KBM-7 (cell line): ENCODE measurements at places on chromosomes 1 and 21.

DNA sequence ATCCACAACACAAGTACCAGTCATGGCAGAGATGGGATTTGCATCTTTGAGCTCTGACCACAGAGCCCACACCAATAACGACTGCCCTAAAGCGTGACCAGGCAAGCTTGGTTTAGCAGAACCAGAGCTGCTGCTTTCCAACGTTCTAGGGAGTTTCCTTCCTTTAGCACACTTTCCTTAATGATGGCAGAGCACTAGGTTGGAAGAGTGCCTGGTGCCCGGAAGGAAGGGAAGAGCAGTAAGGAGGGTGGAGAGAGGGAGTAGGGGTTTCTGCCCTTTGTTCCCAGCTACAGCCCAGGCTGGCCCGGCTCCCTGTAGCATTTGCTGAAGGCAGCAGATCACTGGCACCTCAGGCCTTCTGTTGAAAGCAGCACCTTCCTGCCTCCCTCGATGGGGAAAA, 6.1 kb upstream of the EVA1C start:
- no peak for DNase-seq

- DNase-seq = no peak
These were observed 278.8 kb downstream of the ASTN1 start for GRCh38 chr1:176885751-176886150.

GRCh38 chr1:192588546-192588945, 13.0 kb downstream of the RGS1 start:
- DNase-seq = no peak

GRCh38 chr1:51369171-51369570, 38.8 kb upstream of the TTC39A start:
- DNase-seq = no peak

- DNase-seq = peak; percentile 68
These were observed 1.2 kb downstream of the TUT4 start for GRCh38 chr1:52551507-52552235.

DNA sequence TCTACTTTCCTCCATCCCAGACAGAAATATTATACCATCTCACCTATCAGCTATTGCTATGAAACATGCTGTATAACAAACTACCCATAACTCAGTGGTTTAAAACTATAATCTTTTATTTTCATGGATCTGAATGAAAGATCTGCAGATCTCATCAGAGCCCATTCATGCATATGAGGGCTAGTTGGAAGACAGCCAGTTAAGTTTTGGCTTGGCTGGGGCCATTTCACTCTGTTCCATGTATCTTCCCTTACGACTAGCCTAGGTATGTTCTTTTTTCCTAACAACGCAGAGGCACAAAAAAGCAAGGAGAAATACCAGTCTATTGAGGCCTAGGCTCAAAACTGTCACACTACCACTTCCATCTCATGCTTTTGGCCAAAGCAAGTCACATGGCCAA, 28.1 kb upstream of the RGS1 start:
- no peak for DNase-seq

GRCh38 chr1:56788588-56788987, 30.6 kb downstream of the FYB2 start:
- DNase-seq = no peak

- no peak for DNase-seq
These were observed 67.0 kb downstream of the LMX1A start for GRCh38 chr1:165289556-165289955.

- DNase-seq = no peak
These were observed 17.5 kb upstream of the COL18A1 start for GRCh38 chr21:45387506-45387905.

DNA sequence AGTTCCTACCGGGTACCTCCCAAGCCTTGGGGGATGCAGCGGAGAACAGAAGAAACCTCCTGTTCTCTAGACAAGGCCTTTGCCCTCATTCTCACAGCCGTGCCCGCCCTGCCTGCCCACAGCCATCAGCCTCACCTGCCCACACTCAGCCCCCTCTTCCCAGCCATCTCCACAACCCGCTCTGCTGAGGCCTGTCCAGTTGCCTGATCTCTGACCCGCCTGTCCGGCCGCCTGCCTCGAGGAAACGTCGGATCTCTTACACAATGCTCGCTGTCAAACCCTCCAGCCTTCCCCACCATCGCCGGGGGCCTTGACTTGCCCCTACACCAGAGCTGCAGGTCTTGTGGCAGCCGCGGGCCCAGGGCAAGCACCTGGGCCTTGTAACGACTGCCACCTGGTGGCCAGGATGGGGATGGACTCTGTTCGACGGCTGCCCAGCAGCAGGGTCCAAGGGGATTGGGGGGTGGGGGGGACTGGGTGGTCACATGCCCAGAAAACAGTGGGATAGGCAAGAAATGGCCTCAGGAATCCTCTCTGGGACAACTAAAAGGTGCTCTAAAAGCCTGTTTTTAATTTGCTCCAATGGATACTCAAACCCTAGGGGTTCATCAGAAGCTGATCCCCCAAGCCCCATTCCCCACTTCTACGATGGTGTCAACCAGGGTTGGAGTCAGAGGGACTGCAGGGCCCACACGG, 31.0 kb downstream of the SLC45A1 start:
- peak; percentile 50 for DNase-seq

DNA sequence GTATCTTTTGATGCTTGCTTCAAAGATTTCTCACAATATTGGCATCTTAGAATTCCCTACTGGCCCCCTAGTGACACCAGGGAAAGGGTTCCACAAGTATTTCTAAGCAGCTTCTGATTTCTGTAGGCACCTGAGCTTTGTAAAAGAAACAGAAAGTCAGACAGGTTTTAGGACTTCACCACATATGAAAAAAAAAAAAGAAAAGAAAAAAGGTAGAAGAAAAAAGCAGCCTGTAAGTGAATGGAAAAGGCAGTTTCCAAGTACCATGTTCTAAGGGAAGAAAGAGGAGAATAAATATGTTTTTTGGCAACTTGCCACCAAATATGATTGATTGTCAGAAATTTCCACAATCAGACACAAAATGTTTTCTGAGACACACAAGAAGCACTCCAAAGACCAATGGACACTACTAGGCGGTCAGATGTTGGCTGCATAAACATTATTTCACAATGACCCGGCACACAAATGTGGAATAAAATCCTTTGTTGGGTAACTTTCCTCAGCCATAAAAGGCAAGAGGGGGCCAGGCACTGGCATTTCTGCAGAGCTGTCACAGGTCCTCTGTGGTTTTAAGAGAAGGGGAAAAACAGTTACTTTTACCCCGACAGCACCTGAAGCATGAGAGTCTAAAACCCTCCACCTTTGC, 12.7 kb upstream of the CPLANE2 start:
- peak; percentile 18 for DNase-seq

- DNase-seq = no peak
These were observed 90.8 kb downstream of the PLXNA2 start for GRCh38 chr1:208153386-208153785.

DNA sequence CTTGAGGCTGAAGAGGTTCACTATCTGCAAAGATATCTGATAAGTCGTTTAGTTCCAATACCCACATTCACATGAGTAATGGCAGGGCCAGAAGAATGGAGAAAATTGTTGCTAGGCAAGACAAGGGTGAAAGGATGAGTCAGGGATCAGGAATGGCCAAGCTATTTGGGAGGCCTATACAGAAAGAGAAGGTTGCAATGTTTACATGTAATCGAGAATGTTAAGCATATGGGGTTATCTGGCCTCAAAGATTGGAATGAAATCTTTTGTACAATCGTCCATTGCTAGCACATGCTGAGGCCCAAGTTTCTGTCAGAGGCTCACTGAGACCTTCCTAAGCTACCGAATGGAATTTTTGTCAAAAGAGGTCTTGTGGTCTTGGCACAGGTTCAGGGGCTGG, 299.9 kb upstream of the PLD5 start:
- no peak for DNase-seq
